ENCODE measurements at places on chromosomes 11 and 22. TPM values are rescaled to one million over a fixed set of nuclear protein-coding genes. Genes with fewer than 3 reads are reported as not detected.

Gene THY1
- 0.91 TPM for total RNA-seq

Gene SPA17
- 3.0 TPM for total RNA-seq

Gene CD248
- 12.3 TPM for total RNA-seq

Gene KRTAP5-1
- total RNA-seq = not detected

Gene MRGPRX2
- not detected for total RNA-seq

Gene RAG2
- not detected for total RNA-seq

All from left ventricle myocardium inferior (tissue), 1 donor.